ENCODE measurements at places on chromosomes 4 and X.

- DNase-seq, result no peak
Observed at GRCh38 chr4:19241895-19242294, 1009.8 kb upstream of the SLIT2 start.

DNA sequence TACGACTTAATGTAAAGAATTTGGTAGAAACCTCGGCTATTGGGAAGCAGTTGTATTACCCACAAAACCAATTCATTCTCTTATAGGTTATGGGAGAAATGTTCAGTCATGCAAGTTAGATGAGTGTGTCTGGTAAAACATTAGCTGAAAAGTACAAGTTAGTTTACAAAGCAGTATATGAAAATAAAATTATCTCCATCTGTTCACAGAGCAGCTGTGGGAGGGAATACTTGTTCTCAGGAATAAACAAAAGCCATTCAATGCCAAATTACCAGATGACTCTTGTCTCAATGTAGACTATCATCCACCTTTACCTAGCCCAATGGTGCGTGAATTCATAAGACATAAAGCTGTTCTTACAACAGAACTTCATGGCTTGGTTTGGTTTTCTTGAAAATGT is 28.6 kb downstream of the STAP1 start:
- DNase-seq, result no peak

GRCh38 chr4:185589067-185589836 is 53.9 kb upstream of the PDLIM3 start:
- no peak for DNase-seq

DNA sequence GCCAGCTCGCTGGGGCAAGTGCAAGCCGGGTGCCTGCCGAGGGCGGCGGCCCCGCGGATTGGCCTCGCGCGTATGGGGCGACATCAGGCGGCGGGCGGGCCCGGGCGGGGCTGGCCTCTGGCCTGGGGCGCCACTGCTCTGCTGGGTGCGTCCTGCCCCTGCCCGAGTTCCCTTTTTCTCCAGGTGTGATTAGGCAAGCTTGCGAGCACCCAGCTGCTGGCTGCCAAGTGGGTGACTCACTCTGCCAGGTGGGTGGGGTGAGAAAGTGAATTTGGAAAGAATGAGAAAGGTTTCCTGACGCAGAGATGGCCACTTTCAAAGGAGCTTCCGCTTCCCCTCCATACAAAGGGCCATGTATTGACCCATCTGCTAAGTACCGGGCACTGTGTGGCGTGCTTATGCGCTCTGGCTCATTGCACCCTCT is 32.5 kb downstream of the FGFBP1 start:
- no peak for DNase-seq

DNA sequence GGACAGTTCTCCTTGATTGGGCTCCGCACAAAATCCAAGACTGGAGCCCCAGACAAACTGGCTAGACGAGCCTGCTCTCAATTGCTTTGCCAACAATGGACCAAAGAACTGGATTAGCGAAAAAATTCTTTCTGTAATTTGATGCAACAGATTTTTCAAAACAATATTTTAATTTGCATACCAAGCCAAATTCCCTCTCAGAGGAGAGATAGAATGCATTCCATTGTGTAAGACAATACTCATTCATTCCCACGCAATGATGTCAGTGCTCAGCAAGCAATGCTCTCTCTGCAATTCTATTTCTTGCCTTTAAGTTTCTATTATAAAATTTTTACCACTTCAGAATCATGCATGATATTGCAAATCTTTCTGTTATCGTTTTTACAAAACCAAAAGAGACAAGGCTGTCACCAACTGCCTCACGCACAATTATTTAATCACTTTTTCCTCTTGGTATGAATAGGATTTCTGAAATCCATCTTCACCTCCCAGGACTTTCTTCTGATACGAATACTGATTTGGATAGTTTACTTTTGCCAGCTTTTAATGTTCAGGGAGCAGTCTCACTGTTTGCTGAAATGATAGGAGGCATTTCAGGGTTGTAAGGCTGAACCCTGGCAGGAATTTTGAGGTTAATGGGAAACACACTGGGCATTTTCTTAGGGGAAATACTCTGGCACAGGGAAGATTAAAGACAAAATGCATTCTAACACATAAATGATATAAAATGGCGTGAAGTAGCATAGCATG is 46.1 kb upstream of the HCCS start:
- DNase-seq, result no peak

DNA sequence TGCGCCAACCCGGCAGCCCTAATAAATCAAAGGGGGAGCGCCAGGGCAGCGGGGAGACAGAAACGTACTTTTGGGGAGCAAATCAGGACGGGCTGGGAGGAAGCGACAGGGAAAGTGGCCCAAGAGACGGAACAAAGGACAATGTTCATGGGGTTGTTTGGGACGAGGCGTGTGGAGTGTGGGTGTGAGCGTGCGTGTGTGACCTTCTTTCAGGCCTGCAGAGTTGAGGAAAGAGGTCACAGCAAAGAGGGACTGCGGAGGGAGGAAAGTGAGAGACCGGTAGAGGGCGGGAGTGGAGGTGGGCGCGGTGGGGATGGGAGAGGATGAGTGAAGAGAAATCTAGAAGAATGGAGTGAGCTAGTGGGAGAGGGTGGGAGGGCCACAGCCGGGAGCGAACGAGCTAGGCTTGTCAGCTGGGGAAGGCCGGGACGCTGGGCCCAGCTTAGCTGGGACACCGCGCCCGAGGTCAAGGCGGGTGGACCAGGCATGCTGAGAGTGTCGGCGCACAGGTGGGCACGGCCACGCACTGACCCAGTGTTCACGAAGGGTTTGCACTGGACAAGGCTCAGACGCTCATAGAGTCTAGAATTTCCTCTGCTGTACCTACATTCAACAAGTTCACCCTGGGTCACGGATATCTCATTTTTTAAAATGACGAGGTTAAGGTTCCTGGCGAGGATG is 14.7 kb upstream of the PITX2 start:
- DNase-seq, result no peak

- no peak for DNase-seq
Observed at GRCh38 chr4:123606946-123607542, 210.4 kb downstream of the SPRY1 start.

DNA sequence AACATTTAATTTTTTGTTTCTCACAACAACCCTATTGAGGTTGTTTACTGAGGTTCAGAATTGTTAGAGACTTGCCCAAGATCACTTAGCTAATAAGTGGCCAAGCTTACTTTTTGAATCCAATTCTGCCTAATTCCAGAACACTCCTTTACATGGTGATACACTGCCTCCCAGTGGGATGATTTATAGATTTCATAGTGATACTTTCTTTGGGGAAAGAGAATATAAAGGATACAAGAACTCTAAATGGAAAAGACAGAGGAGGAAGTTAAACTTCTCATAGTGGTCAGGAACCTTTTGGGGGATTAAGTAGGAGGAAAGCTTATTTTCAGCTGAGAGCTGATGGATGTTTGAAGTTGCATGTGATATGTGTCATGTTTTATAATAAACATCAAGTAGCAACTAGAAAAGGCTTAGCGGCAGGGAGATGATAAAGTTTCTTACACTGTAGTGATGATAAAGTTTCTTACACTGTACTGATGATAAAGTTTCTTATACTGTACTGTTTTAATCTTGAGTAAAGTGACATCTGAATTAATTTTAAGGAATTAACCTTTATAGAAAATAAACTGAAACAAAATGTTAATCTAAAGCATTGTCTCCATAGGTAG is 15.3 kb downstream of the STAG2 start:
- DNase-seq, result no peak
